ENCODE measurements at places on chromosomes 1 and 21.

GRCh38 chr21:25405984-25406383 lies 201.3 kb downstream of the MRPL39 start:
- no peak for DNase-seq

- no peak for DNase-seq
Observed at GRCh38 chr1:56798053-56798471, 21.1 kb downstream of the FYB2 start.

- no peak for DNase-seq
Observed at GRCh38 chr1:36446271-36446670, 4.0 kb downstream of the OSCP1 start.

DNA sequence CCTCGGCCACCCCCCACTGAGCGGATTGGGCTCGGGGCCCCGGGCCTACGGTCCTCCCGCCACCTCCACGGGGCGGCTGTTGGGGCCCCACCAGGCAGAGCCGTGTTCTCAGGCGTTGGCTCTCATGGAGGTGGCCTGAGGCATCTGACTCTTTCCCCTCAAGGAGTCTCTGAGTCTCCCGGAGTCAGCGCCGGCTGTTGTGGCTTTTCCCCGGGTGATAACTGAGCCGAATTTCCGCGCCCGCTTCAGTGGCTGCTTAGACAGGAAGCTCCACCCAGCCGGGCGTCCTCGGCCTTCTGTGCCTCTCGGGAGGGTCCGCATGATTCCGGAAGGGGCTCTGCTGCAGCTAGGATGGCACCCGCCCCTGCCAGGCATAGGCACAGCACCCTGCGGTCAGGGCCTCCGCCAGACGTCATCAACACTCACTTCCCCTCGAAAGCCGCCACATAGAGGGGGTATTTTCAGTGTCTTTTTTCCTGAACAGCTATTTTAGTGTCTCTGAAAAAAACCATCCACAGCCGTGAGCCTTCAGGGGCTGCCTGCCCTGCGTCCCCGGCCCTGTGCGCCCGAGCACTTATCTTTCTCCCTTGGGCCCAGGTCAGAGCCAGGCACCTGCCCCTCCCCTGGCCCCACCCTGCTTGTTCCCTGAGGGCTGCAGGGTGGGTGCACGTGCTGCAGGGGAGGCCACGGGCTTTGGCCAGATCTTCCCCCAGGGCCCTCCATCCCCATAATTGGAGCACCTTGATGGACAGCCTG lies 72.9 kb downstream of the SKI start:
- peak; percentile 83 for DNase-seq

DNA sequence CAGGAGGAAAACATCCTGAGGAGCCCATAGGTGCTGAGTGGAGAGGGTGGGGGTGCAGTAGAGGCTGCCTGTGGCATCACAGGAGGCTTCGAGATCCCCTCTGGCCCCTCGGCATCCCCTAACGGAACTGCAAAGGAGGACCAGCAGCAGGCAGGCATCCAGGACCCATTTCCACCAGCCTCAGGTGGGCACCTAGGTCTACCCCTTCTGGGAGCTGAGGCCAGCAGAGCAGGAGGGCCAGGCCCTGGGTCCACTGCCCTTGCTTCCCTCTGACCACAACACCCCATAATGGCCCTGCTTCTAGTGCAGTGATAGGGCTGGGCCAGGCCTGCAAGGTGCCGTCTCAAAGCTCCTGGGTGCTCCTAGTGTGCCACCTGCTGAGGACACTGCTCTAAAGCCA lies 723.0 kb downstream of the PTPRU start:
- no peak for DNase-seq

Data from activated T-cell treated with anti-CD3 and anti-CD28 coated beads for 48 hours (primary cell).